Ascending aorta (tissue), 2 donors: ENCODE measurements at places on chromosomes 4 and X.
A peak's percentile ranks its signal among the peaks of the same experiment; 100 is the strongest.

- DNase-seq = no peak
These were observed 447.9 kb upstream of the FAM241A start for GRCh38 chr4:111697176-111697942.

DNA sequence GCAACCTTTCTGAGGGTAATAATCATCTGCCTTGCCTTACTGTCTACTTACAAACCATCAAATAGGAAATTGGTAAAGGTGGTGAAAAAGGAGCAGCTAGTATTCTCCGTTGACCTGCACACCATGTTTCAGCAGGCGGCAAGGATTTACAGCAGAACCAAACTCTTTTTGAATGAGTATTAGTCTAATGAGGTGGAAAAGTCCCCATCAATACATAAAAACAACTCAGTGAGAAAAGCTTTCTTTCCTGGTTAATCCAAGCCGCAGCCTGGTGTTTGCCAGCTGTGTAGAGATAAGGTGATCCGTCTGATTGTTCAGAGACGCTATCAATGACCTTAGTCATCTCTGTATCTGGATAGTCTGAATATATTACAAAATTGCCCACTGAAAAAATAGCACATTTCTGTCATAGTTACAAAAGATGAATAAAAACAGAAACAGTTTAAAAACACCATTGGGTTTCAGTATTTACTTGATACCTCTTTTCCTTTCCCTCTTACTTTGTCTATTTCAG is 110.4 kb upstream of the TBC1D9 start:
- DNase-seq = no peak

DNA sequence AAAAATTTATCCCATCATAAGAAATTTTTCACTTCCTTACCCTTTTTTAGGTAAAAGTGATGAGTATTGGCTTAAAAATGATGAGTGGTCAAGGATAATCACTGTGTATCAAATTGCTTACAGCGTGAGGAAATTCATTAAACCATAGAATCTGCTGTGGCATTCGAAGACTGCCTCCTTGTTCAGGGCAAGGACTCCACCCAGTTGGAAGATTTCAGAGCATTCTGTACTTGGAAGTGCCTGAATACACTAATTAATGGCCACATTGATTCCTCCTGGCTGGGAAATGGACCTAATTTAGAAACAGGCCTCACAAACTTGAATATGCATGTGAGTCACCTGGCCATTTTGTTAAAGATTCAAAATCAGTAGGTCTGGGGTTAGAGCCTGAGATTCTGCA is 83.2 kb downstream of the HHIP start:
- no peak for DNase-seq

- no peak for DNase-seq
These were observed 212.4 kb downstream of the RELL1 start for GRCh38 chr4:37473807-37474206.

DNA sequence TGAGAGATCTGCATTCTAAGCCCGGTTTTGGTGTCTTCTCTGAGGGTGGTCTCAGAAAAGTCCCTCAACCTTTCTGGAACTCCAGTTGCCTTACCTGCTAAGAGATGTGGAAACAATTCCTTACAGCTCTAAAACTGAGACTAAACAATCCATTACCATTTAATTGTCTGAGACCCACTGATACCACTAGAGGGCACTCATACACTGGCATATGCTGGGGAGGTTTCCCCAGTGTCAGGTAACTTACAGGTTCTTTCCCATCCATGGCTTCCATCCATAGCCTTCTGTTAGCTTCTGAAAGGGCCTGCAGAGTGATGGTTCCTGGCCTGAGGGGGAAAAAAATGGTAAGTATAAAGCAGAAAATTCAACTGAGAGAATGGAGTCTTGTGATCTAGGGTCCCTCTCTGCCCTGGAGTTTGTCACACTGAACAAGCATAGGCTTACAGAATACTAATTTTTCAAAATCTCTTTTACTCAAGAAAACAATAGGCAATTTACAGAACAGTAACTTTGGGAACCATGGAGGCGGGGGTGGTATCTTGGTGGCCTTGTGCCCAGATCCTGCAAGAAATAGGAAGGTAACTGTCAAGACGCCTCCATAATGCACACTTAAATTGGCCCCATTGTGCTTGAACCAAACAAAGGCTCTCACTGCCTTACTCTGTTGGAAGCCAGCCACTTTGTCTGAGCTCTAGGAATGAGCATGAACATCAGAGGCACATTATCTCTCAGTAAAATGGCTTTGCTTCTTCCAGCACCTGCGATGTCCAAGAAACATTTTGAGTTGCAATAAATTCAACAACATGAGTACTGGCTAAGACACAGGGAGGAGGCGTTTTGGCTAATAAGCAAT is 236.1 kb downstream of the OPHN1 start:
- no peak for DNase-seq

- no peak for DNase-seq
These were observed 143.6 kb upstream of the ZCCHC13 start for GRCh38 chrX:74160358-74160757.

DNA sequence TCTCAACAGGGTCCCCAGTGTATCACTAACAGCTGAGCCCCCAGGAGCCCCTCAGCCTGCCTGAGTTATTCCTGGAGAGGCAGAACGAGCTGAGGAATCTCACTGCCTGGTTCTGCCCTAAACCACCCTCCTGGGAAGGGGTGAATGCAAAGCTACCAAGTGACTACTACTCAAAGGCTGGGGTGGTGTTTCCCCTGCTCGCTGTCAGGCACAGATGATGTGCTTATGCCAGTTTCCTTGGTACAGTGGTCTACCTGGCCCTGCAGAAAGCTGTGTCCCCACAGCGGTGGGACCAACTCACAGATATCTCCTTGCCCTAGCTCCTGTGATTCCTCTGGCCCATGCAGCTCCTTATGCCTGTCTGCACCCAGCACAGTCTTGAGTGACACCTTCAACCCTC is 35.4 kb upstream of the ASMTL start:
- peak; percentile 22 for DNase-seq

- DNase-seq = no peak
These were observed 34.9 kb downstream of the MMRN1 start for GRCh38 chr4:89929425-89930159.

DNA sequence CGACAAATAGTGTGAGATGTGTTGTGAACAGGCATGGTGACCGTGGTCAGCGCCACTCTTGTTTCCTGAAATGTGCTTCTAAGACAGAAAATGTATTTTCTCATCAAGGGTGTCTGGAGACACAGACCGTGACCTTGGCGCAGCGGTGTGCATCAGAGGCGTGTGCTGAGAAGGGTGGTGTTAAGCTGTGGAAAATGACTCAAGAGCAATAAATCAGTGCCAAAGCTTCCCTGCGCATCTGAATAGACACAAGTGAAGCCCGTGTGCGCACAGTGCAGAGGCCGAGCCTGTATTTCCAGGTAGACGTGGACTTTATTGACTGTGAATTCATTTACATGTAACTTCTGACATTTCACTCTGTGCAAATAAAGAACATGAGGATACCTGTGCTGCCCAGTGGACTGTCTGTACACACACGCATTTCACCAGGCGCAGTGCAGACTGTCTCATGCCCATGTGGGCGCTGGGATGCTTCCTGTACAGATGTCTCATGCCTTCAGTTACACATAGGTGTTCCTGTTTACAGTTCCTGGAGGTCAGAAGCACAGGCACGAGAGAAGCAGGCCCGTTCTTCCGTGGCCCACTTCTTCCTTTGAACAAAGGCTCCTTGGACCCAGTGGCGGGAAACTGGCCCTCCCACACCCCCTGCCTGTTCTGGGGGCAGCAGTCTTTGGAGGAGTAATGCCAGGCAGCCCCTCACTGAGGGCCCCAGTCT is 31.9 kb downstream of the NSG1 start:
- no peak for DNase-seq

DNA sequence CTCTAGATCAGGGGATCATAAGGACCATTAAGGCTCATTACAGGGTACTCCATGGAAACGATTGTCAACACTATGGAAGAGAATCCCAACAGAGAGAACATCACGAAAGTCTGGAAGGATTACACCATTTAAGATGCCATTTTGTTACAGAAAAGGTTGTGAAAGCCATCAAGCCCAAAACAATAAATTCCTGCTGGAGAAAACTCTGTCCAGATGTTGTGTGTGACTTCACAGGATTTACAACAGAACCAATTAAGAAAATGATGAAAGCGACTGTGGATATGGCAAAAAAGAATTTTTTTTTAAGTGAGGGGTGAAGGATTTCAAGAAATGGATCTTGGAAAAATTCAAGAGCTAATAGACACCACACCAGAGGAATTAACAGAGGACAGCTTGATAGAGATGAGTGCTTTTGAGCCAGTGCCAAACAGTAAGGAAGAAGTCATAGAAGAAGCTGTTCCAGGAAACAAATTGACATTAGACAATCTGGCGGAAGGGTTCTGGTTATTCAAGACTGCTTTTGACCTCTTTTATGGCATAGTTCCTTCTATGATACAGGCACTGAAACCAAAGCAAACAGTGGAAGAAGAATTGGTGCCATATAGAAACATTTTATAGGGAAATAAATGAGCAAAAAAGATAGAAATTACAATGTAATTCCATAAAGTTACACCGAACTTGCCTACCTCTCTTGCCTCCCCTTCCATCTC is 17.3 kb upstream of the LSM6 start:
- DNase-seq = no peak

- DNase-seq = no peak
These were observed 251.1 kb upstream of the MAD2L1 start for GRCh38 chr4:120317713-120318112.

GRCh38 chrX:49060914-49061313 is 2.1 kb downstream of the CCDC120 start:
- DNase-seq = no peak

- DNase-seq = no peak
These were observed 57.6 kb downstream of the SLC4A4 start for GRCh38 chr4:71396382-71396781.

- DNase-seq = no peak
These were observed 22.8 kb downstream of the RAB28 start for GRCh38 chr4:13461191-13461905.

GRCh38 chrX:153863251-153863991 is 22.6 kb downstream of the L1CAM start:
- no peak for DNase-seq

DNA sequence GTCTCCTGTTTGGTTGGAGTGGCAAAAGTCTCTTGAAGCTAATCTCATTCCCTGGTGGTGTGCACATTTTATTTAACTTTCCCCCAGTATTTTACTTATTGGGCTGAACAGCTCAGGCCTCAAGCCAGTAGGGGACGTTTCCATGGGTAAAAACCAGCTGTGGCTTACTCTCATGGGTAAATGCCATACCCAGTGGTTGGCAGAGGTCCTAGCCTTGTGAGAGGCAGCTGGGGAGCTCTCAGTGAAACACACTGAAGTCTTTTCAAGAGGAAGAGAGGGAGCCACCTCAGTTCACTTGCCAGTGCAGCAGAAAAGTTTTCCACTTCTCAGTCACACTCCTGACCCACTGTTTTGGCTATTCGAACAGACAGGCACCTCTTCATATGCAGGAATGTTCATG is 1964.2 kb downstream of the ARAP2 start:
- DNase-seq = no peak

DNA sequence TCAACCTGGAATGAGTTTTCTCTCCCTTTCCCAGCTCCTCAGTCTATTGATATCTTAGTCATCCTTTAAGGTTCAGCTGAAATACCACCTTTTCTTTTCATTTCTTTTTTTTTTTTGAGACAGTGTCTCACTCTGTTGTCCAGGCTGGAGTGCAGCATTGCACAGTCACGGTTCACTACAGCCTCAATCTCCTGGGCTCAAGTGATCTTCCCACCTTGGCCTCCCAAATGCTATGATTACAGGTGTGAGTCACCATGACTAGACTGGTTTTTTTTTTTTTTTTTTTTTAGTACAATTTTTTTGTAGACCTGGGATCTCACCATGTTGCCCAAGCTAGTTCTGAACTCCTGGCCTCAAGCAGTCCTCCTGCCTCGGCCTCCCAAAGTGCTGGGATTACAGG is 28.9 kb downstream of the AFF1 start:
- DNase-seq = no peak

DNA sequence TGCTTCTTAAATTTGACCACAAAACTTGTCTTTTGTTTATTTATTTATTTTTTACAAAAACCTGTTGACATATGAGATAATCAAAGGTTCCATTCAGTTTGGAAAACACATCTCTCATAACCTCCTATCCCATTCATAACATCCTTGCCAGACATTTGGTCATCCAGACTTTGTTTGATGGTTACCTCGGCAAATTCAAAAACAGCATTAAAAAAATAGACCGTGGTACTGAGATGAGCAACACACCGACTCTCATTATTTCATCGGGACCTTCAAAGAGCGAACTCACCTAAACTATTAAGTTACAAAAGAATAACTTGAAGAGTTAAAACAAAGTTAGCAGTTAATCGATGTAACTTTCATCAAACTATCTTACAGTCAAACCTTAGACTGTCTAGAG is 85.8 kb upstream of the RPS6KA3 start:
- no peak for DNase-seq

GRCh38 chrX:118508221-118508620 is 12.6 kb downstream of the DOCK11 start:
- DNase-seq = no peak

GRCh38 chr4:47664051-47664826 is 173.6 kb downstream of the CORIN start:
- no peak for DNase-seq

DNA sequence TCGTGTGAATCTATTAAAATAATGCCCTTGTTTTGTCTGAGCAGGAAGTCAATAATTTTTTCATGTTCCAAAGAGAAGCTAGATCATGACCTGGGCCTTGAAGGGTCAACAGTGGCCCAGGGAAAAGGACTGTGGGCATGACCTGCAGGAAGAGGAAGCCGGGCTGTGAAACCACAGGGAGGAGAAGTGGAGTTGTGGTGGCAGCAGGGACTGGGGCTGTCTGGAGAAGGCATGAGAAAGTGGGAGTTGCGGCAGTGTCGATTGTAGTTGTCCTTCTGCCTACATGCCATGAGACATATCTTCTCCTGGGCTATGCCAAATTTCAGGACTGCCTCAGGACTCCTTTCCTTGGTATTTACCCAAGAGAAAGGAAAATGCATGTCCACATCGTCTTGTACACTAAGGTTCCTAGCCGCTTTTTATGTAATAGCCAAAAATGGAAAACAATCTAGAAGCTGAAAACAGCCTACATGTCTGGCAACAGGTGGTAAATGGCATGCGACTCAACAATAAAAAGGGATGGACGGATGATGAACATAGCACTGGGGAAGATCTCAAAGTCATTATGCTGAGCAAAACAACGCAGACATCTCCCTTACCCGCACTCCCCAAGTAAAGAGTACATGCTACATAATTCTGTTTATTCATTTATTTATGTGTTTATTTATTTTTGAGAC is 13.6 kb upstream of the PTTG2 start:
- DNase-seq = no peak

DNA sequence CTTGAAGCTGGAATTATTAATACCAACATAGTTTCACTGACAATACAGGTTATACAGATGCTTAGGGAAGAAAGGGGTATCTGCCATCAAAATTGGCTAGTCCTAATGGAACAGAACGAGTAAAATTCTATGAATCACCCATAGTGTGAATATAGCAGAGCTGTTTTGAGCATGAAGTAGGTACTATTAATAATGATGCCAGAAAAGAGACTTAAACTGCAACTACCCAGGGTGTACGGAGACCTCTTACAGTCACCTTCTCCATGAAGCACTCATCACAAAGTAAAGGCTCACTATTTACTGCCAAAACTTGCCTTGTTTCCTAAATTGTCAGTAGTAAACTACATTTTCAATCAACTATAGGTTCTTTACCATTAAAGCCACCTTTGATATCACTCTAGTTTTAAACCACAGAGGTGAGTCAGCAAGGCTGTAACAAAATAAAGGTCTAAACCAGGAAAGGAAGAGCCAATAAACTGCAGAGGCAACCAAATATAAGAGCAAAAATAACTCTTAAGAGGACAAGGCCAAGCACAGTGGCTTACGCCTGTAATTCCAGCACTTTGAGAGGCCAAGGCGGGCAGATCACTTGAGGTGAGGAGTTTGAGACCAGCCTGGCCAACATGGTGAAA is 114.4 kb downstream of the FRYL start:
- no peak for DNase-seq
